ENCODE measurements at places on chromosomes 13 and 19. TPM values are rescaled to one million over a fixed set of nuclear protein-coding genes. Genes with fewer than 3 reads are reported as not detected.

- DNase-seq, result no peak
- H3K27ac ChIP-seq, result peak overlapping the region; percentile 76
- peaks cover 6% of the 10 kb centered on the region for H3K4me1 ChIP-seq
- no peaks in the 10 kb centered on the region for H3K36me3 ChIP-seq
- peak overlapping the region; percentile 72 for H3K4me3 ChIP-seq
These were observed 148.6 kb upstream of the SOX21 start for GRCh38 chr13:94860981-94861407.

- H3K27me3 ChIP-seq, result peaks cover 16% of the 10 kb centered on the region
- DNase-seq, result no peak
- H3K4me1 ChIP-seq, result peaks cover 11% of the 10 kb centered on the region
These were observed 4.7 kb upstream of the MYBPC2 start for GRCh38 chr19:50427997-50428425.

DNA sequence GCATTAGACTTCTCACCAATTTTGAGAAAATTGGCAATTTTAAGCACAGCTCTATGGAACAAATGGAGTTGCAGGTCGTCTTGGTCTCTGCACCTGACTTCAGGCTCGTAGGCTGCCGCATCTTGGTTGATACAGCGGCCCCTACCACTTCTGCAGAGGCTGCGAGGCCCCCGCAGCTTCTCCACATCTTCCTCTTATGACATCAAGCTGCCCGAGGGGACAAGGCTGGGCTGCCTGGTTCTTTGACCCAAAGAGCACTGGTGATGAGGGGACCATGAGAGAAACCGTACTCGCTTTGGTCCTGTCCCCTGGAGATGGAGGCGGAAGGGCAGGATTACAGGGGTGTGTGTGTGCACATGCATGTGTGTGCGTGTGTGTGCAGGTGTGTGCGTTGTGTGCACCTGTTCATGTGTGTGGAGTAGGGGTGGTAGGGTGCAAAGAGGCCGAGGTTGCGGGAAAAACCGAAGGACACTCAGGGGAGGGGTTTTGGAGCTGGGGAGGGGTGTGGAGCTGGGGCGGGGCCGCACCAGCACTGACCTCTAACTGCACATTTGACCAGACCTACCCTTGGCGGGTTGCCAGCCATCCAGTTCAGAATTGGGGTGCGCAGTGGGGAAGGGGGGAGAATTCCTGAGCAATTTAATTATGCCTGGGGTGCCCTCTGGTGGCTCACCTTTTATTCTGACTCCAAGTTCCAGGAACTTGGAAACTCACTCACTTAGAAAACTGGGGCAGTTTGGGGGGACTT is 65.1 kb upstream of the ARHGEF7 start:
- peaks cover 11% of the 10 kb centered on the region for H3K27me3 ChIP-seq
- H3K4me1 ChIP-seq, result peaks cover 5% of the 10 kb centered on the region
- H3K4me3 ChIP-seq, result no peak overlapping the region
- DNase-seq, result peak; percentile 16
- no peaks in the 10 kb centered on the region for H3K36me3 ChIP-seq

DNA sequence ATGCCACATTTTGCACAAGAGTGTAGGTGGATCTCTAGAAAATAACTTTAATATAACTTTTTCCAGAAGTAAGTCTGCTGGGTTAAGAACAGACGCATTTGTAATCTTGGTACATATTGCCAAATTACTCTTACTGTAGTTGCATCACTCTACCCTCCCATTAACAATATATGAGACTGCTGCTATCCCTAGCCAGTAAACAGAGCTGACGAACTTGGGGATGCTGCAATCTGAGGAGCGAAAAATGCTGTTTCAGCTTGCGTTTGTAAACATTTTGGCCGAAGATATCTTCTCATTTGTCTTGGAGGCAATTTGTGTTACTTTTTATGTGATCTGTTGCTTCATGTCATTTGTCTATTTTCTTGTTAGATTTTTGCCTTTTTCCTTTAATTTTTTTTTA is 1482.8 kb downstream of the OLFM4 start:
- no peak overlapping the region for H3K4me3 ChIP-seq
- H3K36me3 ChIP-seq, result no peaks in the 10 kb centered on the region

Gene GRIN2D
- total RNA-seq, result 0.13 TPM

DNA sequence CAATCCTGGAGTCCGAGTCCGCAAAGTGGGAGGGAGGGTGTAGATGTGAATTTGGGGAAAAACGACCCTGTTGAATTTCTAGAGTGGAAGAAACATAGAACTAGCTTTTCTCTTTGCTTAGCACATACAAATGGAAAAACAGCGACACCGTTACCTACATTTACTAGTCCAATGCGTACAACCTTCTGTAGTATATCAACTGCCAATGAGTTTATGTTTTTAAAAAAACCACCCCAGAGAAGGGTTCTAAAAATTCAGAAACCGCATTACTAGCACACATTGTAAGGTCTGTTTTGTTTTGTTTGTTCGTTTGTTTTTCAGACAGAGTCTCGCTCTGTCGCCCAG is 332 bp upstream of the SUPT20H start:
- H3K36me3 ChIP-seq, result peaks cover 25% of the 10 kb centered on the region
- H3K27me3 ChIP-seq, result no peaks in the 10 kb centered on the region
- DNase-seq, result no peak
- peaks cover 27% of the 10 kb centered on the region for H3K4me1 ChIP-seq
- H3K4me3 ChIP-seq, result peak overlapping the region; percentile 95
- H3K27ac ChIP-seq, result peak overlapping the region; percentile 97

DNA sequence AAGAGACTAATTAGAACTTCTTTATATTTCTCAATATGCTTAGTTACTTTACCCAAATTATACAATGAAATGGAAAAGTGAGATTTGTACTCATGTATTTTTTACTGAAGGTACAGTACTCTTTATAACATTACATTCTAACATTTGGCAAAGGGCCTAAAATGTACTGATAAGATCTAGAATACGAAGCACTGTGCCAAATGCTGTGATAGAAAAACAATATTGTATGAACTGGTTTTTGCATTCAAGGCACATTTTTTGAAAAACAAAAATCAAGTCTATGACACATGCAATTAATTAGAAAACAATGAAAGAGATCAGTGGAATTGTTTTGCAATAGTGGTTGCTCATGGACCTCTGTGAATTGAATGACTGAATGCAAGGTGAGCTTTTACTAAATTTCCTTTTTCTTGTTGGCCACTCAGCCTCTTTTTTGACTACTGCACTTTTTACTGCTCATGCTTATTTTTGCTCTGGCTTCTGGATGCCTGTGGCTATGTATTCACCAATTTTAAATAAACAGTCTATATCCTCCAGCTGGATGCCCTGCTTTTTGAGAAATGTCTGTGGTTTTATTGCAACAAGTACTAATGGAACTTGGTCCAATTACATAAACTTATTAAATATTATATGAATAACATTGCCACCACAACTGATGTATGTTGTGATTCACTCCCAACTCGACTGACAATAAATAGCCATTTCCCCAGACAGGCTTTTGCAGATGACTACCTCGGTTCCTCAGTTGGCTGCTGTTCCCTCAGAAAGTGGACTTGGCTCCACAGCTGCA is 41.4 kb upstream of the OBI1 start:
- no peak for DNase-seq
- H3K27ac ChIP-seq, result no peak overlapping the region
- H3K36me3 ChIP-seq, result no peaks in the 10 kb centered on the region

DNA sequence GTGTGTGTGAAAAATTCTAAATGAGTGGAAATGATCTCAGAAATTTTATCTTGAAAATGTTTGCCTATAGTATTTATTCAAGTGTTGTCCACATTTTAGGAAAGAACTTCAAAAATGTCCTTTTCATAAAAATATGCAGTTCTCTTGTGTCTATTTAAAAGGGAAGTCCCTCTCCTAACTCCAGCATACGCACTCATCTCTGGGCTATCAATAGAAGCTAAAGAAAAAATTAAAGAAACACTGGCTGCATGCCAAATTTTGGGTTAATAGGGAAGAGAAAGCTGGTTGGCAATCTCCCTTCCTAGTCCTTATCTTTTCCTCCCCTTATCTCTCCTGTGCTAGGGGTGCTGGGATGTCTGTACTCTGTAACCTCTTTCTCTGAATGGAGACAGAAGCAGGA is 313.3 kb downstream of the ENOX1 start:
- H3K27me3 ChIP-seq, result peaks cover 9% of the 10 kb centered on the region
- no peak overlapping the region for H3K27ac ChIP-seq
- no peak for DNase-seq
- H3K4me3 ChIP-seq, result no peak overlapping the region
- no peaks in the 10 kb centered on the region for H3K4me1 ChIP-seq

DNA sequence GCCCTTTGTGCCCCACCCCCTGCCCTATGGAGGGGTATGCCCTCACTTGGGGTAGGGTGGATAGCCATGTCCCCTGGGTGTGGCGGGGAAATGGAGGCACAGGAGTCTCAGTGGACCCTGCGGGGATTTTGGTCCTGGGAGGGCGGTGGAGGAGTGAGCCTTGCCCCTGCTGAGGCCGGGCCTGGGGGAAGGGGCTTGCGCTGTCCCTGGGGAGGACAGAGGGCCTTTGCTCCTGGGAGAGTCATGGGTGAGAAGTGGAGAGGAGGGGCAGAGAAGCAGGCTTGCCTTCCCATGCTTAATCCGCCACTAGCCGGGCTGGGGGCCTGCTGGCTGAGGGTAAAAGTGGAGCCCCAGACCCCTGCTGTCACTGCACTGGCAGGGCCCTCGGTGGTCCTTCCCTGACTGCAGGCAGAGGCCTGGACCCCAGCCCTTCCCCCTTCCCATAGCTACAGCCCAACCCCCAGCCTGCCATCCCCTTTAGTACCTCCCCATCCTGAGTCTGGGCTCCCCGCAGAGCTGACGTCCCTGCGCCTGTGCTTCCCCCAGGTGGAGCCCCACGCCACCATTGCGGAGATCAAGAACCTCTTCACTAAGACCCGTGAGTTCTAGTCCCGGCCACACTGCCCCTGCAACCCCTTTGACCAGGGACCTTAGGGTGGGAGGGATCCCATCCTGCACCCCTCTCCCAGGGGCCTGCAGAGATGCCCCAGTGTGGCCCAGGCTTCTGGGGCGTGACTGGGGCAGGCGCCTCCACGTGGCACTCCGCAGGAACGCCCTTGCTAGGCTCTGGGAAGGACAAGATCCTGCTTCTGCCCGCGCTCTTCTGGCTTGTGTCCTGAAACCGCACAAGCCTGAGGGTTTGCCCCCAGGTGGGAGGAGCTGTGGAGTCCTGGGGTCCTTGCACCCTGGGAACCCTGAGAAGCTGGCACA is 8.9 kb downstream of the NDUFB7 start:
- no peak overlapping the region for H3K4me3 ChIP-seq
- peaks cover 29% of the 10 kb centered on the region for H3K4me1 ChIP-seq
- peaks cover 10% of the 10 kb centered on the region for H3K36me3 ChIP-seq
- H3K27ac ChIP-seq, result peak overlapping the region; percentile 11

GRCh38 chr19:55319785-55320184 is 5.4 kb downstream of the TMEM150B start:
- no peaks in the 10 kb centered on the region for H3K4me1 ChIP-seq
- no peak for DNase-seq
- peaks cover 5% of the 10 kb centered on the region for H3K27me3 ChIP-seq
- H3K4me3 ChIP-seq, result no peak overlapping the region
- no peaks in the 10 kb centered on the region for H3K36me3 ChIP-seq

Gene ZNF439
- total RNA-seq, result 8.7 TPM

Gene CYP4F22
- 1.5 TPM for total RNA-seq

DNA sequence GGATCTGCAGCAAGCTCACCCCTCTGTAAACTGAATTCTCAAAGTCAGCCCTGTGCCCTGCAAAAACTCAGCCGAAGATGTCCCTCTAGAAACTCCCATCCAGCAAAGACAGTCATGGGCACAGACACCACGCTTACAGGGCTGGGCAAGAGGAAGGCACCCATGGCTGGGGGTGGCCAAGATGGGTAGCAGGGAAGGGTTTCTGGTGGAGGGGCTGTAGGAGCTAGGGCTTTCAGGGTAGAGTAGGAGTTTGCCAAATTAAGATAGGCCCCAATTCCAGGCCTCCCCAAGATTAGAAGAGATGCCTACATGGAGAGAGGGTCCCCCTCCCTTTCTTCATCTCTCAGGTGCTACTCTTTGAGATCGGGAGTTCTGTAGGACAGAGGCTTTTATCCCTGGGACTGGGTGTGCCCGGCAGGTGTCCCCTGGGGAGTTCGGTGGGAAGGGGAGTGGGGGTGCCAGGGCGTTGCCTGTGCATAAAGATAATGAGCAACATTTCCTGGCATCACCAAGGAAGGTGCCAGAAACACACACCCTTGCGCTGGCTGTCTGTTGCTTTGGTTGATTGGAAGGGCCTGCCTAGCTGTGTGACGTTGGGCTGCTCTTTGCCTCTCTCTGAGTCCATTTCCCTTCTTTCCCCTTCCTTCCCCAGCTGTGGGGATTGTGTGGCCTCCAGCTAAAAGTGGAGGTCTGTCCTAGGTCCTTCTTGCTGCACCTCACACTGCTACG is 9.4 kb downstream of the NRTN start:
- no peak for DNase-seq
- H3K4me3 ChIP-seq, result no peak overlapping the region
- H3K27ac ChIP-seq, result no peak overlapping the region
- H3K27me3 ChIP-seq, result peaks cover 5% of the 10 kb centered on the region
- H3K36me3 ChIP-seq, result no peaks in the 10 kb centered on the region

GRCh38 chr19:16244091-16244490 is 46.4 kb downstream of the AP1M1 start:
- DNase-seq, result no peak
- peaks cover 22% of the 10 kb centered on the region for H3K4me1 ChIP-seq
- H3K4me3 ChIP-seq, result no peak overlapping the region
- no peaks in the 10 kb centered on the region for H3K27me3 ChIP-seq

GRCh38 chr13:110273254-110273653 is 33.7 kb downstream of the COL4A1 start:
- no peaks in the 10 kb centered on the region for H3K4me1 ChIP-seq
- no peak overlapping the region for H3K4me3 ChIP-seq
- H3K27me3 ChIP-seq, result peaks cover 6% of the 10 kb centered on the region
- H3K36me3 ChIP-seq, result no peaks in the 10 kb centered on the region

Gene MIPEP
- total RNA-seq, result 17.2 TPM

- no peak for DNase-seq
- peaks cover 10% of the 10 kb centered on the region for H3K27me3 ChIP-seq
- H3K4me1 ChIP-seq, result no peaks in the 10 kb centered on the region
- H3K27ac ChIP-seq, result no peak overlapping the region
These were observed 13.6 kb downstream of the CCNA1 start for GRCh38 chr13:36445891-36446351.

Gene ZNF541
- 0.41 TPM for total RNA-seq

- DNase-seq, result no peak
- H3K4me1 ChIP-seq, result no peaks in the 10 kb centered on the region
- no peak overlapping the region for H3K27ac ChIP-seq
- H3K36me3 ChIP-seq, result no peaks in the 10 kb centered on the region
- H3K27me3 ChIP-seq, result peaks cover 7% of the 10 kb centered on the region
These were observed 284.6 kb downstream of the DNAJC15 start for GRCh38 chr13:43307921-43308433.

Gene ZNF284
- total RNA-seq, result 1.9 TPM

DNA sequence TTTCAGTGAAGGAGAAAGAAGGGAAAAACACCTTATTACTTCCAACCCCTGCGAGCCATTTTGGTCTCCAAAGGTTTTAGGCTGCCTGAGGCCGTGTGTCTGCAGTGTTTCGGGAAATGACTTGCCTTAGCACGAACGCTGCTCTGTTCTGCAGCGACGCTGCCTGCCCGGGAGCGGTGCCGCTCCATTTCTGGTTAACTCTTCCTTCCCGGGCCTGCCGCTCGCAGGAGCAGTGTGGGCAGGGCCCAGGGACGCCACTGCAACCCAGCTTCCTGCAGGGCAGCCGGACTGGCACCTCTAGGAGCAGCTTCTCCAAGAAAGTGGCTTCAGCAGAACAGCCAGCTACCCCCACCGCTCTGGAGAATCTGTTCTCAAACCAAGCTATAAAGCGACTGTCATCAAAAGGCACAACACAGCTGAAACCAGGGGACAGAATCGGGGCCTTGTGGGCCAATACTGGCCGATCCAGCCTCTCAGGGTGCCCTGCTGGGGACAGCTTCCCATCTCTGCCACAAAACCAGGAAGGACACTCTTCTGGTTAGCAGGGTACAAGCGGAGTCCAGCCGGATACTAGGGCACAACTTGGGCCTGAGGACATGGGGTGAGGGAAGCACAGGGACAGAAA is 72.2 kb downstream of the KCTD15 start:
- H3K4me3 ChIP-seq, result no peak overlapping the region
- H3K27ac ChIP-seq, result no peak overlapping the region
- H3K4me1 ChIP-seq, result no peaks in the 10 kb centered on the region
- H3K27me3 ChIP-seq, result peaks cover 7% of the 10 kb centered on the region
- no peaks in the 10 kb centered on the region for H3K36me3 ChIP-seq
